T-cell (primary cell): ENCODE measurements at places on chromosomes 6 and 20. TPM values are rescaled to one million over a fixed set of nuclear protein-coding genes. Genes with fewer than 3 reads are reported as not detected.

The XKR7 gene
- total RNA-seq, result not detected

The LTB gene
- 576 TPM for total RNA-seq

The DHX16 gene
- total RNA-seq, result 51.9 TPM

The RIPOR3 gene
- total RNA-seq, result 0.88 TPM

The NRSN1 gene
- not detected for total RNA-seq

The C4B gene
- total RNA-seq, result 7.5 TPM

DNA sequence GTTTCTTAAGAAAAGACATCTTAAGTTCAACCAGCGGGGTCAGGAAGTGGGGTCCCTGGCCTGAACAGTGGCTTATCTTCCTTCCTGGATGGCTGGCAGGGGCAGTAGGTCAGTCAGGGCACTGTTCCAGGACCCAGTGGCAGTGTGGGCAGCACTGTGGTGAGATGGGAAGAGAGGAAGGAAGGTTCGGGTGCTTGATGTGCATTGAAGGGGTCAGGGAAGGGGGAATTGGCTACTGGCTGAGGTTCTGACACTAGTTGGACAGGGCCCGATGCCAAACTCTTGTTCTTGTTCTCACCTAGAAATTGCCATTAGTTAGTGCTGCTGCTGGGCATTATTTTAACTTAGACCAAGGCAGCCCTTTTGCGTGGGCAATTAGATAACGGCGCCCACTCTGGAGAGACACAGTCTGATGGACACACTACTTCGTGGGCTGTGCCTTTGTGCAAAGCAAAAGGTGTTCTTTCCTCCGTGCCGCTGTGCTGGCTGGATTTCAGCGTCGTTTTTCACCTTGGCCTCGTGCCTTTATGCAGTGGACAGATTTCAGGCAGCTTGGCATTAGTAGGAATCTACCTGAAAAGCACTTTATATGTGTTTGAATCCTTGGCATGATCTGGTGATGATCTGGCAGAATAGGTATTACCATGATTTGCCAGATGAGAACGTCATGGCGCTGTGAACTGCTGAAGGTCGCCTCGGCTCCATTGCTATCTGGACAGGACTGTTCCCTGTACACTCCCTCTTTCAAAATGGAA, 30.3 kb downstream of the UTRN start:
- DNase-seq, result no peak

GRCh38 chr6:41964201-41964887, 22.7 kb upstream of the CCND3 start:
- DNase-seq, result no peak

GRCh38 chr6:96762599-96762998, 74.7 kb downstream of the GPR63 start:
- DNase-seq, result no peak

The SEL1L2 gene
- total RNA-seq, result not detected

DNA sequence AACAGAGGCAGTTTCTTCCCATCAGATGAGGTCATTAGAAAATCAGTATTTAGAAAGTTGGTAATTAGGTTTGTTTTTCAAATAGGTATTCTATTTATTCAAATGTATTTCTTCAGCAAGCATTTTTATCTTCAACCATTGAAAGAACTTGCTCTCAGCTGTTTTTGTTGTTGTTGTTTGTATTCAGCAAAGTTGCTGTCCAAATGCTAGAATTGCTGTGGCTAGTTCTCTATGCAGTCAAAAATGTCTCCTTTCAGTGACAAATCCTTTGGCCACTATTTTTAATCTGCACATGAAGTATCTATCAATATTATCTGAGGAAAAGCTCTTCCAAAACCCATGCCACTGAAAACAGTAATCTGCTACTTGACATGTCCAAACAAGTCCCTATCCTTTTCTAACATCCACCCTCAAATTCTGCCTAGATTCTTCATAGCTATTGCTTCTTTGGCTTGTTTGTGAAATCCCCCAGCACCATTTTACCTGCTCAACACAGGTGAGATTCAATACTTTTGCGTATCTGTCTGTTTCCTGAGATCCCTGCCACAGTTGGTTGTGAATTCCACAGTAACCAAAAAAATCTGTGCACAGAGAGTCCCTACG, 1005.4 kb downstream of the GRIK2 start:
- no peak for DNase-seq

DNA sequence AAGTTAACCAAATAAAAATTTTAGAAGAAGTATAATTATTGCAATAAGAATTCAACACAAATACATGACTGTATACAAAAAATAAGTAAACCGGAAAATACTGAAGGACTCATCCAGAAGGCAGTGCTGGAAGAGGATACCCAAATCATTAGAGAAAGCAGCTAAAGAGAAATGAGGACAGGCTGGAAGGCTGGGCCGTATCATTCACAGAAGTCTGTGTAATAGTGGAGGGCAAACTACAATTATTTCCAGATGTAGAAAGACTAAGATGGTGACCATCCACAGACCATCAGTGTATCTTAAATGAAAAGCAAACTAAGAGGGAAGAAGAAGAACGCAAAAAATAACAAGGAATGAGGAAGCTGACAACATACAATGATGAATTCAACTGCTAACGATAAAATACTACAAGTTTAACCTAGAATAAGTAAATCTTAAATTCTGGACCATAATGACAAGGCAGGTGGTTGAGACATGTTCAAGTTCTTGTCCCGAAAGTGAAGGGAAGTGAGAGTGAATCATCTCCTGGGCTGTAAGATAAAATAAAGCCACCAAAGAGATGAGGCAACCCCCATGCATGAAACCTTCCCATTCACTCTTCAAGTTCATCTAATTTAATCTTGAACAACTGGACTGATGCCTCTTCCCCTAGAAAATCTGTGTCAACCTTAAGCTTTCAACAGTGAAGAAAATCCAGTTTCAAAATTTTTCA, 71.5 kb downstream of the SLC23A2 start:
- DNase-seq, result no peak

DNA sequence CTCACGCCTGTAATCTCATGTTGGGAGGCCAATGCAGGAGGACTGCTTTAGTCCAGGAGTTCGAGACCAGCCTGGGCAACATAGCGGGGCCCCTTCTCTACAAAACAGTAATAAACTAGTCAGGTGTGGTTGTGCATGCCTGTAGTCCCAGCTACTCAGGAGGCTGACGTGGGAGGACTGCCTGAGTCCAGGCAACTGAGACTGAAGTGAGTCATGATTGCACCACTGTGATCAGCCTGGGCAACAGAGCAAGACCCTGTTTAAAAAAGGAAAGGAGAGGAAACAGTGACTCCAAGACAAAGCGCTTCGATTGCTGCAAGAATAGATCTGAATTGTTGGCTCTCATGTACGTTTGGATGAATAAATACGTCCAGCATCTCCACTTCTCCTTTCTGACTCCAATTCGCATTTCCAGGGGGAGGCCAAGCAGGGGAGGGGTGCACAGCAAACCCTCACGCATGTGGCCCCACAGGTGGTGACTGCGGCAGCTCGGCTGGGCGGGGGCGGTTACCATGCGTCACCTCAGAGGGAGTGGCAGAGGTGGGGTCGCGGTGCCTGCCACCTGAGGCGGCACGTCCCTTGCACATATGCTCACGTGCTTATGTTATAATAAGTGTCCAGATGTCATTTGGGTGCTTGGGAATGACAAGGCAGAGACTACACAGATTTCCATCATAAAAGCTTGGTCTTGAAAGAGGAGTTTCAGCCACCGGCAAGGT, 95.1 kb upstream of the MPC1 start:
- no peak for DNase-seq

The PAK5 gene
- total RNA-seq, result not detected
